Naive thymus-derived CD8-positive, alpha-beta T cell (primary cell): ENCODE measurements at places on chromosomes 7 and 10.

- no peak for DNase-seq
These were observed 47.2 kb downstream of the PWWP2B start for GRCh38 chr10:132443983-132444876.

DNA sequence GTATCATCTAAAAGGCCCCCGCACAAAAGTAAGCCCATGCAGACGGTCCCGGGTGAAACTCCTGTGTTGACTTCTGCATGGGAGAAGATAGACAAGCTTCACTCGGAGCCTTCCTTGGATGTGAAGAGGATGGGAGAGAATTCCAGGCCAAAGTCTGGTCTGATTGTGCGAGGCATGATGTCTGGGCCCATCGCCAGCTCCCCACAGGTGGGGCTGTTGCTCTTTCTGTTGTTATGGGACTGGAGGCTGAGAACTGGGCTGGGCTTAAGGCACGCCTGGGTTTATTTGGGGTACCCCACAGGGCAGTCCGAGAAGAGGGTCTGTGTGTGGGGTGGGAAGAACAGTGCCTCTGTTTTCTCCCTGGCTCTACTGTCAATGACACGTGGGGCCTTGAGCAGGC is 14.6 kb downstream of the MINDY4 start:
- DNase-seq: no peak

DNA sequence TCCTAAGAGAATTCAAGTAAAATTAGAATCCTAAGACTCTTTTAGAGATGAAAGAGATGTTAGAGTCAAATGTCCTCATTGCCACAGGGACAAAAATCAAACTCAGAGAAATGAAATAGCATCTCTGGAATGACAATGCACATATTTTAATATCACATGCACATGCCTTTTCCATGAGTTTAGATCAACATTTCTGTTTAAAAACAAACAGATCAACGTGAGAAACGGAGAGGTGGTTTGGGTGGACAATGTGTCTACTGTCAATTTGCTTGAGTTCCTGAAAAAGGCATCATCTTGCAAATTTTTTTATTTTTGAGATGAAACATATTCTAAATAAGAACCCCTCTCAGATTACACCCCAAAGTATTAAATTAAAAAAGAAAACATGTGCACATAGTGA is 130.0 kb downstream of the CHRM2 start:
- DNase-seq: no peak

- peak; percentile 58 for DNase-seq
These were observed 3.2 kb downstream of the SFMBT2 start for GRCh38 chr10:7407368-7408290.

- DNase-seq: no peak
These were observed 24.4 kb downstream of the ZNF775 start for GRCh38 chr7:150403376-150404171.

DNA sequence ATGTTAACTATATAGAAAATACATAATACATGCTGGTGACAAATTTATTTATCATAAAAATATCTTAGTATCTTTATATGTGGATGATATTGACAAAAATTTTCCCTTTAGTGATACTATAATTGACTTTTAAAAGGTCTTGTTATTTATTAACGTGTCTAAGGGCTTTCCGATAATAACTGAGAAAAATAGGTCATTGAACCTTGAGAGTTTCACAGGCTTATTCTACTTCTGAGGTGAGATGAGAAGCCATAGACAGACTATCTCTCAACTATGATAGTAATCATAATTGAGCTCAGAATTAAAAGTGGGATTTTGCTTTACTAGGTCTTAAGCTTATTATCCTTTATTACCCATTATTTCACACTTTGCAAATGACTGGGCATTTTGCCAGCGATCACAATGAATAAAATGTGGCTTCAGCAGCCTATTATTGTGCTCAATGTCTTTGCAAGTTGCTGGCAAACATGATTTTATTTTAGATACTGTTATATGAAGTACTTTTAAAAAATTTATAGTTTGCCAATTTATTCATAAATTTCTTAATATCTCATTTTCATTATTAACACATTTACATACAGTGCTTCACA is 574.5 kb downstream of the ZWINT start:
- DNase-seq: no peak

- no peak for DNase-seq
These were observed 29.1 kb upstream of the LBX1 start for GRCh38 chr10:101258179-101258885.

DNA sequence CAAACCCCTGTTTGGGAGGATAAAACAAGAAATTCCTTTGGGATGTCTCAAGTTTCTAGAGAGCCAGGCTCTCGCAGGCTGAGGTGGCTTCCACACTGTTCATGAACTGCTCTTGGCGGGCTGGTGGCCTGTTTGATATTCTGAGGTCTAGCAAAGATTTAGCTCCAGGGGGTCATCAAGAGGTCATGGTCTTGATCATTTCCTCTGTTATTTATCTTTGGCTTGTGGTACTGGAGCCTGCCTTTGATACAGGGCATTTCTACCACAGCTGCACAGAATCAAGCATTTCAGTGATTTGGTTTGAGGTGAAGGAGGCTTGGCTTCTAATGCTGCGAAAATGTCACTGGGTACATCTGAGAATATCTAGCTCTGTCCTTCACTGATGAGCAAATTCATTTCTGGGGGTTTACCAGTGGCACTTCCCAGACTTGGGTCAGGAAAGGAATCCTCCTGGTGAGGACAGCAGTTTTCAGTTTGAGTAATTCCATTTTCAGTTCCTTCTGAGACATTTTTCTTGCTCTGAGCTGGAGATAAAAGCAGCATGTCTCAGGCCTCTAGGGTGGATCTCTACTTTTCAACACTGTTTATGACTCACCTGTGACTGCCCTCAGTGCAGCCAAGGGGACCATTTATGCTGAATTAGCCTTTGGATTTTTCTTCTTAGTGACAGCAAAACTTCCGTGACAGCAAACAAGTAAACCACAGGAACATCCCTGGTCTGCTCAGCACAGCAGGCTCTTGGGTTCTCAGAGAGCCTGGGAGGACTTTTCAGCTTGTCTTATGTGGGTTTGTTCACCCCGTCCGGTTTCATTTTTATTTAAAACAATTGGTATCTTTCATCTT is 312.0 kb downstream of the RNLS start:
- DNase-seq: peak; percentile 60

DNA sequence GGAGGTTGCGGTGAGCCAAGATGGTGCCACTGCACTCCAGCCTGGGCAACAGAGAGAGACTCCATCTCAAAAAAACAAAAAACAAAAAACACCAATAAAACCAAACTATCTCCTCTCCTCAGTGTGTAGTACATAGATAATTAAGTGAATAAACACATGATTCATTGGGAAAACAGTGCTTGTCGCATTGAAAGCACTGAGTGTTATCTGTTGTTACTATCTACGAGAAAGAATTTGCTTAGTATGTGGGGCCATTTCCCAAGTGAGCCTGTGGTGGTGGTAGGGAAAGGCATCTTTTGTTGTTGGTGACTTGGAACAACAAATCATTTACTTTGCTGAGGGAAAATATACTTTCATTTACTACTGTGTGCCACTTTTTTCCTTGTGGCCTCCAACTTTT is 42.6 kb downstream of the RSBN1L start:
- no peak for DNase-seq

GRCh38 chr7:15209429-15209828 is 306.9 kb upstream of the DGKB start:
- no peak for DNase-seq

DNA sequence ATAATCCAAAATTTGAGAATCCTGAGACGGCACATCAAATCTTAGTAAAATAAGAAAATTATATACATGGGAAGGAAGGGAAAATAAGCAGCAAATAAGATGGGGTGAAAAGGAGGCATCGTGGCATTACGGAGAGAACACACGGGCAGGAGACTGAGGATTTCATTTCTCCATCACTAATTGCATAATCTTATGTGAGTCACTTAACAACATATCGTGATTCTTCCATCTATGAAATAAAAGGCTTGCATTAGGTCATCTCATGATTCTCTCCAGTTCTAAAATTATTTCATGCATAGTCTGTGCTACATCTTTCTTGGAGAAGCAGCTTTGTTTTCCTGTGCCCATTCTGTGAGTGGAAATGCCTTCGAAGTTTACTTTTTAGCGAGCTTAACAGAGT is 288.7 kb downstream of the LRMDA start:
- no peak for DNase-seq
